ENCODE measurements at places on chromosomes 6 and 20.

GRCh38 chr6:35082733-35083403 is 58.3 kb downstream of the TCP11 start:
- DNase-seq = no peak

DNA sequence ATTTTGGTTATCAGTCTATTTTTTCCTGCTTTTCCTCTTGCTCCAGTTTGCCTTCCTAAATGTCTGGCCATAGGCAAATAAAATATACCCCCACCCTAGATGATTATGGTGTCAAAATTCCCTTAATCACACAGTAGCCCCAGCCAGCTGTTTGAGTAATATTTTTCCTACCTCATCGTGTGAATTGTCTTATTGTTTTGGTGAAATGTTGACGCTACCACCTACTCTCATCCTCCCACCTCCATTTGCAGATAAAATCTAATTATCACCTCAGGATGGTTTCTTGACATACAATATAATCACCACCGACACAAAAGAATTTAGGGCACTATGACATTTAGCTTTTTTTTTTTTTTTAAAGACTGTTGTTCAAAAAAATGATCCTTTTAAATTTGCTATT is 44.1 kb upstream of the FUCA2 start:
- DNase-seq = no peak

DNA sequence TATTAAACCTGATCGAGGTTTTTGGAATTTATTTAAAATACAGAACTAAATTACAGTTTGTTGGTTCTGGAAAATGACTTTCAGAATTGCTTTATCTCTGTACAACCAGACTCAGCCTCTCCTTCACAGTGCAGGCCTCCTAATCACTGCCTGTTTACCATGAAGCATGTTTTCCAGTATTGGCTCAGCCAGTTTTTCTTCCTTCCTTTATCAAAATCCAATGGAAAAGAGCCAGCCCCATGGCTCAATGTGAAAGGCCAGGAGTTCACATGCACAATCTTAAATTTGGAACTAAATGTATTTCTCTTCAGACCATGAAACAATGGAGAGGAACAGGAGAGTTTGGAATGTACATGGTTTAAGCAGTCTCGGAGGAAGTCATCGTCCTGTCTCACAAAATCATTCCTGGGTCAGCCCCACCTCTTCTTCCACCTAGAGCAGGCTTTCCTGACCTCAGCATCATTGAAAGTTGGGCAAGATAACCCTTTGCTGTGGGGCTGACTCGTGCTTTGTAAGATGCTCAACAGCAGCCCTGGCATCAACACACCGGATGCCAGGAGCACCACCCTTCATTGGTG is 680.9 kb upstream of the AGPAT4 start:
- DNase-seq = no peak

- DNase-seq = no peak
Observed at GRCh38 chr6:48111575-48111974, 578 bp upstream of the PTCHD4 start.

- peak; percentile 82 for DNase-seq
Observed at GRCh38 chr6:81476881-81477280, 275.6 kb downstream of the TENT5A start.

GRCh38 chr6:13152764-13153163 is 175.6 kb downstream of the TBC1D7 start:
- DNase-seq = no peak

- no peak for DNase-seq
Observed at GRCh38 chr20:21796059-21796458, 90.6 kb downstream of the PAX1 start.

DNA sequence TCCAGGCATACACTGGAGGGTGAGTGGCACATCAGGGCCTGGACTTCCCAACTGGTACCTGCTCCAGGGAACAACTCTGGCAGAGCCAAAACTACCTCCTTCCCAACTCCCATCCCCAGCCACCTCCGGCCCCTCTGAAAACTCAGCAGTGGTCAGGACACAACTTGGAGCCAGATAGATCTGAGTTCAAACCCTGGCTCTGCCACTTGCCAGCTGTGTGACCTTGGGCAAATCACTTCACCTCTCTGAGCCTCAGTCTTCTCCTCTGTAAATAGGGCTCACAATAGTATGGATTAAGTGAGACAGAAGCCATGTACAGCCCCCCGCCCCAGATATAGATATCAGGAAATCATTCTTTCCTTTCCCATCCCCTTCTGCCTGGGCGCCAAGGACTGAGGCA is 10.7 kb downstream of the AHCY start:
- no peak for DNase-seq

GRCh38 chr6:25497383-25498040 is 154.5 kb upstream of the SCGN start:
- no peak for DNase-seq

GRCh38 chr6:28060405-28060804 is 20.0 kb upstream of the ZNF165 start:
- no peak for DNase-seq

GRCh38 chr6:168473197-168473596 is 32.2 kb downstream of the SMOC2 start:
- no peak for DNase-seq

- DNase-seq = peak; percentile 7
Observed at GRCh38 chr6:117317261-117317660, 51.9 kb downstream of the VGLL2 start.

DNA sequence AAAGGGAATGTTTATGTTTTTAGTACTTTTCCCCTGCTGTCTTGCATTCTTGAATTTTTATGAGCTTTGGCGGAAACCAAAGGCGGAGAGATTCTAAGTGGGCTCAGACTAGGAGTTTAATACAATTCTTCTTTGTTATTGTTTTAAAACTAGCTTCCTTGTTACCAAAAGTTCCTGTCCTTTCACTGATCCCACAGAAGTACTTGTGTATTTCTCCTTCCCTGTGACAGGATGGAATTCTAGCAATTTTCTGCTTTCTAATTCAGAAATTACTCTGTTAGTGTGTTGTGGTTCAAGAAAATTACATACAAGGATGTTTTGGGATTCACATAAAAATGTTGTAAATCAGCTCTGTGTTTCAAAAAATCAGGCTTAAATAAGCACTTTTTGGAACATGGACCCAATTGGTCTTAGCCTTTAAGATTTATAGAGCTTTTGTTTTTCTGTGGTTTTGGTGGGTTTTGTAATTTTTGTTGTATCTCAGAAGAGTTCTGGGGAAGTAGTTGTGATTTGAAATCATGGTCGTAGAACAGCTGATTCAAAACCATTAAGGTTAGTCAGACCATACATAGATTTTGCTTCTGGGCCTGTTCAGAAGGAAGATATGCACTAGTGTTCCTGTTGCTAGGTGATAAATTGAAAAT is 17.6 kb upstream of the CTAGE9 start:
- peak; percentile 53 for DNase-seq

- peak; percentile 30 for DNase-seq
Observed at GRCh38 chr6:155050311-155050710, 55.2 kb downstream of the TIAM2 start.

- DNase-seq = peak; percentile 21
Observed at GRCh38 chr6:72182337-72183246, 296.2 kb downstream of the RIMS1 start.

DNA sequence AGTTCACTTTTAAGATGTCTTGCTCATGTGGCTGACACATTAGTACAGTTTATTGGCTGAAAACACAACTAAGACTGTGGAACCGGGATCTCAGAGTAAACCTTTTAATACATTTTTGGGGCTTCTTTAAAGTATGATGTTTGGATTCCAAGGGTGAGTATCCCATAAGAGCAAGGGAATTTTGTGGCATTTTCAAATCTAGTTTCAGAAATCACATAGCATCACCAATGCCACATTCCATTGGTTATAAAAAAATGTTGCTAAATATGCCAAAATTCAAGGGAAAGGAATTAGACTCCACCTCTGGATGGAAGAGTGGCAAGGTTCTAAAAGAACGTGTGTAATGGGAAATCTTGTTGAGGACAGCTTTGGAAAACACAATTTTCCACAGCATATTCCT is 338.6 kb downstream of the COL12A1 start:
- peak; percentile 67 for DNase-seq

DNA sequence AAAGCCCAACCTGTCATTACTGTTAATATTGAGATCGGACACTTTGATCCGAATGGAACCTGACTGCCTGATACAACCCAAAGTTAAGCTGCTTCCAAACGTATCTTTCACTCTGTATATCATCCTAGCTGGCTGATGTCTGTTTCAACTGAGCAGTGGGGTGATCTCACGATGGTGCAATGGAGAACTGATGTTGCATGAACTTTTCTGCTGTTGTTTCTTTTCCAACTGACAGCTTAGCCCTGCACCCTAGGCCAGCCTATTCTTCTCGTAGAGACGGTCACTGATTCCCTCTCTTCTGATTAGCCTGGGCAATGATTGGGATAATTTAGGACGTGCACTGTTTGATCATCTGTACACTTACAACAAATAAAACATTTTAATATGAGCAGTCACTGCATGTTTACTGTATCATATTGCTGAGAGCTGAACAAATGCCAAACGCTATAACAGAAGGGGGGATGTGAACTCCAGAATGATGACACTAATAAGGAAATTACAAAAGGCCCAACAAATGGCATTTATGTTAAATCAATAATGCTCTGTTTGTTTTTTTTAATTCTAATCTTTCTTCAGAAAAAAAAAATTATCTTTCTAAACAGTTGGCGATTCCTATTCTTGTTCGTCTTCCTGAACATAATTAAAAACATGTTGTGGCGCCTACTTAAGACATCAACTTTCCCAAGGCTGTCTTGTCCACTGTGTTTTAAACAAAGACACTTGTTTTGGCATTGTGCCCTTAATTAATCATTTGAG is 184.8 kb downstream of the ZNF217 start:
- DNase-seq = no peak

DNA sequence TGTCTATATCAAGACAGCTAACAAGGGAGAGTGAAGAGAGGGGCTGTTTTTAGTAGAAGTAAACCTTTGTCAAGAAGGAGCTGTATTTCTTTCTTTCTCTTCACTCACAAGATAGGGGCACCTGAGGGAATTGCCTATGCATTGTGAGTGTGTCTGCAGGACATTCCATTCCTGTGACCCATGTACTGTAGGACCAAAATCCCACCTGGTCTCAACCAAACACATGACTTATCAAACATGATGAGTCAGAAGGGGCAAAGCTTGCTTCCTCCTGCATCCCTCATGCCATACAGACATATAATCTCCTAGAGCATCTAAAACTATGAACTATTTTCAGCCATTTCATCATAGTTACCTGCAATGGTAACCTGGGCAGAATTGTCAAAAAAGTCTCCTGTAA is 21.8 kb downstream of the PKHD1 start:
- DNase-seq = no peak

- DNase-seq = no peak
Observed at GRCh38 chr20:62751551-62752150, 43.0 kb downstream of the NTSR1 start.

DNA sequence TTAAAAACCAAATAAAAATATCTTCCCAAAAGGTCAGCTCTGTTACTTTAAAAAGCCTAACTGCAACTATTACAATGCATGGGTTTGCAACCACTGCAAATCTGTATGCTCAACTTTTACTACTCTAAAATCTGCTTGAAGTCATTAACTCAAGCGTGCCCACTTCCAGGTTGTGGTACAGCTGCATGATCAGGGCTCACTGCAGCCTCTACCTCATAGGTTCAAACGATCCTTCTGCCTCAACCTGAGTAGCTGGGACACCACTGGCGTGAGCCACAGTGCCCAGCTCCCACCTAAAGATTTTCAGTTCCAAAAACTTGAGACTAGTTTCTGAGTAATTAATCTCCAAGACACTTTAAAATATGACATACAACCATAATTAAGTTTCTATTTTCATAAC is 8.2 kb downstream of the DIDO1 start:
- no peak for DNase-seq

DNA sequence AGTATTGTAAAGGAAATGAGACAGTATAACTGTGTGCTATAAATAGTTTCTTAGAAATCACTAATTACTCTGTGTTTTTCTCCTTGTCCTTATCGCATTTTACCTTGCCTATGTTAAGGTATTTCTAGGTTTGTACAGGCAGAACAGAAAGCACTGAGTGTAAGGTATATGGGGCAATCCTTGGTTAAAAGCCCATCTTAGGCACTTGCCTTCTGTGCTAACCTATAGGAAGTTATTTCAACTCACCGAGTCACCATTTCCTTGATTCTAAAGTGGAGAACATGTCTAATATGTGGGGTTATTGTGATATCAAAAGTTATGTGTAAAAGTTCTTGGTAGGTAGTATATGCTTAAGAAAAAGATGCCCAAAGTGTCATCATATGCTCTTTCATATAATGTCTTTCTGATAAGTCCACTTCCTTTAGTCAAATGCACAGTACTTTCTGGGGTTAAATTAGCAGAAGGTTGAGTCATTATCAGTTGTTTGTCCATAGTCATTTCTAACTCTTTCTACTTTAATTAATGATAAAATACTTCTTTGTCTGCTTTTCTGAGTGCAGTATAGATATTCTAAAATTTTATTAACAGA is 276.4 kb downstream of the UTRN start:
- DNase-seq = no peak

GRCh38 chr6:41371992-41372831 is 36.8 kb downstream of the NCR2 start:
- peak; percentile 41 for DNase-seq

GRCh38 chr6:115594891-115595290 is 465.8 kb downstream of the FRK start:
- no peak for DNase-seq

GRCh38 chr20:6976106-6976900 is 208.8 kb downstream of the BMP2 start:
- DNase-seq = peak; percentile 34

GRCh38 chr6:83578057-83578456 is 65.7 kb downstream of the PRSS35 start:
- DNase-seq = no peak

DNA sequence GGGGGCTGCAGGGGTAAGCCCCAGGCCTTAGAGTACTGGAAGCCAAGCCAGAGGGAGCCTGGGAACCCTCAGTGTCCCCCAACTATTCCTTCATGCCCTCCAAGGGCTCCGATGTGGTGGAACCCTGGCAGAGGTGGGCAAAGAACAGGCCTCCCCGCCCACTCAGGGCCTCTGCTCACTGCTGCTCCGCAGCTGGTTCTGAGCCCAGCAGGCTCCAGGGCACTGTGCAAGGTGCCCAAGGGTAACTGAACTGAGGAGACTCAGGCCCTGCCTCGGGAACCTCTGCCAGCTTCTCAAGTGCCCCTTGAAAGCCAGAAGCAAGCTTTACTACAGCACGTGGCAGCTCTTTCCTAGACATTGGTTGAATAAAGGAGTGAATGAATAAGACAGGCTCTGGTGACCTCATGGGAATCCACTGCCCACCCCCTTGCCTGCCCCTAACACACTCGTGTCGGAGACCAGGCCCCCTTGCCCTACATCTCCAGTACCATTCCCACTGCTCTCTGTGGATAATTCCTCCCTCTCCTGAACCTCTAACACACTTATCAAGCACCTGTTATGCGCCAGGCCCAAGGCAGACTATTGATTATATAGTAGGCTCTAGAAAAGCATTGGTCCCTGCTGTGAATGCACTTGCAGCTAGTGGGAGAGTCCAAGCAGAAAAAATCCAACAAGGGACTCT is 55.0 kb downstream of the TOX2 start:
- DNase-seq = no peak

DNA sequence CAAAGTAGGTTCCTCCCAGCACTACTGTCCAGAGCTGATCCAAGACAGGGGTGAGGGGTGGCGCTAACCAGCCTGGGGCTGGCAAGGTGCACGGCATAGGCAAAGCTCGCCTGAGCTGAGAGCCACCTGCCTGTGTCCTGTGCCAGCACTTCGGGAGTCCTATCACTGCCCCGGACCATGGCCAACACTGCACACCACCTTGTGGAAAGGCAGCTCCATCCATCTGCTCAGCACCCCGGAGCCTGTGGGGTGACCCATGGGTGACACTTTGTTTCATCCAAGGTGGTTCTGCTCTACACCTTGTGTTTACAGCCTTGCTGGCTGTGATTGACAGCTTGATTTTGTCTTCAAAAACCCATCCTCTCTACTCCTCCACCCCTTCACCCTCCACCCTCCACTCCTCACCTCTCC is 32.9 kb upstream of the GATA5 start:
- DNase-seq = no peak
